AG09309 (cell line): ENCODE measurements at places on chromosomes 2 and 18.

GRCh38 chr2:168311261-168311910 is 64.0 kb upstream of the STK39 start:
- DNase-seq, result no peak

DNA sequence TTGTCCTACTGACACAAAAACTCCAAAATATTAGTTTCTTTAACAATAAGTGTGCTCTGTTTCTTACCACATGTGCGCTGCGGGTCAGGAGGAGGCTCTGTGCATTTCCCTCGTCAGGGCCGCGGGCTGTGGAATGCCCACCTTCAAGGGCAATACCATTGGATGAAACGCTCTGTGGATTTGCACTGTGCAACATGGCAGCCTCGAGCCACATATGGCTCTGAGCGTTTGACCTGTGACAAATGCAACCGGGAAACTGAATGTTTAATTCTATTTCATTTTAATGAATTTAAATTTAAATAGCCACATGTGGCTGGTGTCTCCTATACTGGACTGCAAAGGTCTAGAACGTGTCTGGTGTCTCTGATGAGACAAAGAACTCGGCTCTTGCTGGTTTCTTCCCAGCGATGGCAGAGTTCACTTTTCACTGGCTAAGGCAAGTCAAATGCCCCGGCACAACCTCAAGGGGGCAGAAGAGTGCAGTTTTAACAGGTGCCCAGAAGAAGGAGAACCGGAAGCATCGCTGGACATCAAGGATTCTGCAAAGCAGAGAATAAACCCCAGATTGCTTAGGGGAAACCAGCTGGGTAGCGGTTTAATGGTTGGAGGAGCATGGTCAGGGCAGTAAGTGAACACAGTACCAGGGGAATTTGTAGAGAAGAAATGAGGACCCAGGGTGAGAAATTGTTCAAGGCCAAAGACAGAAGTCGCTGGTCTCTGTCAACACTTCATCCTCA is 37.0 kb upstream of the TMEM18 start:
- peak; percentile 20 for DNase-seq

DNA sequence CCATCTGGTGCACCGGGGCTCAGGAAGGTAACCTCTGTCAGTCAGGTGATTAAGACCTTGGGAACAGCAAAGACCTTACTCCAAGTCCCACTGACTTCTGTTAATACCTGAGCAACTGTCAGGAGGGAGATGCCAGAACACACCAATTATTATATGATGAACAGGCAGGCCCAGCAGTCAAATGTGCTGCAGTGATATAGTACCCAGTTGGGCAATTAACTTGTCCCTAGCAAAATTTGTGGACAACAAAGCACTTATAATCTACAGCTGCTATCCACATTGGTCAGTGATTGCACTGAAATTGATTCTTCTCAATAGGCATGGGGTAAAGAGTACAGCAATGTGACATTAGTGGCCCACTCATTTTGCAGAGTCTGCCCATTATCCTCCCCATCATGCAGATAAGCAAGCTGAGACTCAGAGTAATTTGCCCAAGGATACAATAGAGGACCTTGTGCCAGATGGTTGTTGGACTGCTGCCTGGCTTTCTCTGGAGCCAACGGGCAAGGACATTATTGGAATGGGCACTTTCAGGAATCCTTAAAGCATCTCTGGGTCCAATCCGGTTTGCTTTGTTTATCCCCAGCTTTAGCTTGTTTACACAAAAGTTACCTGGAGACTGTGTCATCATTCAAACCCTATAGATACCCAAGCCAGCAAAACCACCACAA is 147.6 kb downstream of the CCBE1 start:
- DNase-seq, result no peak

DNA sequence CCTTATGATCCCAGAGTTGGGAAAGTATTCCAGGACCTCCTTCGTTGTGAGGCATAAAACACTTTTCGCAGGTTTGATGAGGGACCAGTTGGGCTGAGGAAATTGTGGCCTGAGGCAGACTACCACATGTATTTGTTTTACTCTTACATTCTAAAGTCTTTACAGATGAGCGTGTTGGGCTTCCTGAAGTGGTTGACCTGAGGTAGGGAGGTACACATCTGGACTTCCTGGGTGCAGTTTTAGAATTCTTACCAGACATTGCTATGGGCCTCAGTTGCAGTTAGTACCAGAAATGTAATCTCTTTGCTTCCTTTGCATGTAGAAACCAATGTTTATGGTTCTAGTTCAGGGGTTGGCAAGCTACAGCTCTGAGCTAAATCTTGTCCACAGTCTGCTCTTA is 48.7 kb downstream of the COA5 start:
- DNase-seq, result no peak

DNA sequence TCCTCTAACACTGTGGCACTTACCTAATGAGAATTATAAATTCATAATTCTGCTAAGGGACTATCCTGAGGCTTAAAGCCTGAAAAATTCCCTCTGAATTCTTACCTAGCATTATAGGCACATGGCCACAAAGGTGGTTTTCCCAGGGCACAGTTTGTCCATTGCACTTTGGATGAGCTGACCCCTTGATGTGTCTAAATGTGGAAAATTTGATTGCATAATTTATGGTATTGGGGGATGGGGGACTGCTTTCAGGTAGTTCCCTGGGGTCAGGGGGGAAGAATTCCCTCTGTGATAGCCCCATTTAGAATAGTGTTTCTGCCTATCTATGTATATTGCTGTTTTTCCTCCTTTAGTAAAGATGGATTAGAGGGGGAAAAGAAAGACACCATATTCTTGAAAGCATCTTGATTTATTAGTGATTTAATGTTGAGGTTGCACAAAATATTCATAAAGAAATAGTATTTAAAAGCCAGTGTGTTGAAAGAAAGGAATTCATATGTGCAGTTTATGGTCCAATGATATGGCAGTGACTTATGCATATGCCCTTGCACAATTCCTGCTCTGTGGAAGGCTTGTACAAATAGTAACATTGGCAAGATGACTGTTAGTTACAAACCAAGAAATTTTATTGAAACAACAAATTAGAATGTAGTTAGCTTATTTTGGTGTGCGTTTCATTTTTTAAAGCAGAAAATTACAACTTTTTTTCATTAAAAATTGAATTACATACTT is 8.7 kb upstream of the HTR2B start:
- DNase-seq, result no peak

- no peak for DNase-seq
Measured at GRCh38 chr18:3044931-3045698, 32.2 kb upstream of the LPIN2 start.
